Stimulated activated CD4-positive, alpha-beta T cell treated with anti-CD3 and anti-CD28 coated beads, TNF-alpha, amount 100 ng/mL, for 4 hours (primary cell): ENCODE measurements at places on chromosomes 2 and 18.
A peak's percentile ranks its signal among the peaks of the same experiment; 100 is the strongest.

DNA sequence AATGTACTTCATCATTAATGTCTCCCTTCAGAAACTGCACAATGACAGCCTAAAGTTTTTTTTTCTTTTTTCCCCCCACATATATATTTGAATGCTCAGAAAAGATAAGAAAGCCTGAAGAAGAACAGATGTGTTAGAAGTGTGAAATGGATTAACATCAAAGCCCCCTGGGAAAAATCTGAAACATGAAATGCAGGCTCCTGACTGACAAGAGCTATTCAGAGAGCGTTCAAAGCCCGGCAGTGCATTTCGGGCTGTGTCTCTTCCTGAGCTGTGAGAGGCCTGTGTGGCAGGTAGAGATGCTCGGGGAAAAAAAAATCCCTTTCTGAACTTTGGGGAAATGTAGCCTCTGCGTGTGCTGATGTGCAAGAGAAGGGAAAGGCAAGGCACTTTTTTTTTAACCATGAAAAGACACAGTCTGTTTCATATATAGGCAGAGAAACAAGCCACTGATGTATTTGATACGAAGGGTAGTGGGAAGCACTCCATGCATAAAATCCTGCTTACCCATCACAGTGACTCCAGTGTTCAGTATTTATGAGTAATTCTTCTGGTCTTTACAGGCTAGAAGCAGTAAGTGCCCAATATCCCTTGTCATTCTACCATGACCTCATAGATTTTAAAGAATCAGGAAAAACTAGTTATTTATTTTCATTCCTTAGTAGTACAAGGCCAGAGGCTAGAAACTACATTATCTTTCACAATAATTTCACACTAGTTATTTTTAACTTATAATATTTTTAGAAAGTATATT, 1574.2 kb upstream of the PIK3C3 start:
- no peak for DNase-seq

GRCh38 chr2:71992036-71992435, 155.6 kb downstream of the CYP26B1 start:
- no peak for DNase-seq

DNA sequence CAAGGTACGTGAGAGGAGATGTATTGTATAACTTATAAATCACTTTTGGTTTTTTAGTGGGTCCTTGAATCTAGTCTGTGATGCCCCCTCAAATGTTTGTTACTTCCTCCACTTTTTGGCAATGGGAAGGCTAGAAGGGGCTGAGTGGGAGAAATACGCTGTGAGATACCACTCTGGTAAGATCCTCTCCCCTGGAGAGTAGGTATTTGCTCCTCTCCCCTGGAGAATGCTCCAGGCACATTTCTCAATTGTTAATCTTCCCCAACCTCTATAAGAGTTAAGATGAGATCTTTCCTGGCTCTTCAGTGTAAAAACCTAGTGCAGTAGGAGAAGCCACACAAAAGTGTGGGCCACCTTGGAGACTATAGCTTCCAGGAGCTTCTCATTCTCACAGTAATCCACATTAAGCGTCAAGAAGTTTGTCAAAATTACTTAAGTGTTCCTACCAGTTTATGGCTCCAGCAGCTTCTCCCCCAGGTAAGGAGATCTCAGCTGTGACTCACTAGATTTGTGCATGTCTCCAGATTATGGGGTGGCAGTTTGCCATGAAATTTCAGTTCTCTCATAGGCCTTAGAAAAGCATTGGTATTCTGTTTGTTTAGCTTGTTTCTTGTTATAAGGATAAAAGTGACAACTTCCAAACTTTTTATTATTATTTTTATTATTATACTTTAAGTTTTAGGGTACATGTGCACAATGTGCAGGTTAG, 182.6 kb downstream of the FSIP2 start:
- no peak for DNase-seq

- DNase-seq, result no peak
These were observed 128.2 kb upstream of the DNAJC10 start for GRCh38 chr2:182587831-182588230.

DNA sequence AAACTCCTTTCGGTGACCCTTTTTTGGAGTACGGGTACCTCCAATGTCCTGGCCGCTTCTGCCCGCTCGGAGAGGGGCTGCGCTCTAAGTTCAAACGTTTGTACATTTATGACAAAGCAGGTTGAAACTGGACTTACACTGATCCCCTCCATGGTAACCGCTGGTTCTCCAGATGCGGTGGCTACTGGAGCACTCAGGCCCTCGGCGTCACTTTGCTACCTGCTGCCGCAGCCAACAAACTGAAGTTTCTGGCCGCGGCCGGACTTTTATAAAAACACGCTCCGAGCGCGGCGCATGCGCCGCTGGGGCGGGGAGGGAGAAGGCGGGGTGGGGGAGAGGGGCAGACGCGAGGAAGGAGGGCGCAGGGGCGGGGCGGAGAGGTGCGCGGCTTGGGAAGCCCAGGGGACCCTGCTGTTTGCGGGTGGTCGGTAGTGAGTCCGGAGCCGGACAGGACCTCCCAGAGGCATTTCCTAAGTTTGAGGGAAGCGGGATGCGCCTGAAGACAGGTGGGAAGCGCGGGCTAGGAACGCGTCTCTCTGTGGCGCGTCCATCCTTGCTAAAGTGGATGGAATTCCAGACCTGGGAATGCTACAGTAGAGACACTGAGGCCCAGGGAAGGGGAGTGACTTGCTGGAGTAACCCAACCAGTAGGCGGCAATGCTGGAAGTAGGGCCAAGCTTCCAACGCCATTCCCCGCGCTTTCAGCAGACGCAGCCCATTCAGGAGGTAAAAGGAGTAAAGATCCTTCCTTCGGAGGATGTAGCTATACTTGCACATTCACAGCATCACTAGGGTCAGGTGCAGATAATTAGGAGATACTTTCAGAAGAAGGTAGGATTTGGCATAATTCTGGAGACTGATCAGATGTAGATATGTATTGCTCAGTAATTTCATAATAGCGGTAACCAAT, at the start of gene CXCR4:
CXCR4 (minus strand) TSS at position 241 of the 910 bp plus-strand sequence; CDS start at position 152, 89 bp downstream.
- DNase-seq, result peak; percentile 62

DNA sequence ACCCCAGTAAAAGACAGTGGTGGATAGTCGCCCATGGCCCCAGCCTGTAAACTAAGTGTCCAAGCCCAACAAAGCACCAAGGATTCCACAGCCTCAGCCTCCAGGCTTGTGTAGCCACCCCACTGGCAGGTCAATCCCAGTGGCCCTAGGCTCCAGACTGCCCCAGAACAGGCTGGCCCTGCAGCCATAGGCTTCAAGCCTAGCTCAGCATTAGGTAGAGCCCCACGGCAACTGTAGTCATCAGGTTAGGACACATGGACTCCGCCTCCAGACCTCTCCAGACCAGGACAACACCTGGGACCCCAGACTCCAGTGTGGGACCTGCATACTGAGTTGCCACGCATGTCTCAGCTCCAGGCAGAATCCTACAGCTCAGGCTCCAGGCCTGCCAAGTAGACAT, 1590.6 kb upstream of the DDX18 start:
- DNase-seq, result no peak

- no peak for DNase-seq
These were observed 141.1 kb downstream of the IRS1 start for GRCh38 chr2:226658555-226658954.

GRCh38 chr2:217489145-217489960, 513.4 kb downstream of the TNS1 start:
- no peak for DNase-seq

- no peak for DNase-seq
These were observed 99.3 kb downstream of the SPOPL start for GRCh38 chr2:138600732-138601457.

- no peak for DNase-seq
These were observed at the start of gene SCG2 for GRCh38 chr2:223601932-223602666. TSS of gene SCG2 (minus strand) at chr2:223602361. CDS start at chr2:223599282, 3,079 bp downstream.

DNA sequence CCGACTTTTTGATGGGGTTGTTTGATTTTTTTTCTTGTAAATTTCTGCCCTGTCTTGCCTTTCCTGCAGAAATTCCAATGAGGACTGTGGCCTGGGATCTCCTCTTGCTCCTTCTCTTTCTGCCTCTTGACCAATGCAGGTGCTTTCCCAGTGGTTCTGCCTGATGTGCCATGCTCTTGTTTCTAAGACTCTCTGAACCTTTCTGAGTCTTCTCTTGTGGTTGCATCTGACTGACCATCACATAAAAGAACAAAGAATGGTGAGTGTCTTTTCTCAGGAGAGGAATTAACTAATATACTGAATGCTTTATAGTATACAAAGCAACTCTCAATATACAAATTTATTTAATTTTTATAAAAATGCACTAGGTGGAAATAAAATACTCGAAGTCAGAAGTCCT, 424.6 kb downstream of the TRIB2 start:
- no peak for DNase-seq

DNA sequence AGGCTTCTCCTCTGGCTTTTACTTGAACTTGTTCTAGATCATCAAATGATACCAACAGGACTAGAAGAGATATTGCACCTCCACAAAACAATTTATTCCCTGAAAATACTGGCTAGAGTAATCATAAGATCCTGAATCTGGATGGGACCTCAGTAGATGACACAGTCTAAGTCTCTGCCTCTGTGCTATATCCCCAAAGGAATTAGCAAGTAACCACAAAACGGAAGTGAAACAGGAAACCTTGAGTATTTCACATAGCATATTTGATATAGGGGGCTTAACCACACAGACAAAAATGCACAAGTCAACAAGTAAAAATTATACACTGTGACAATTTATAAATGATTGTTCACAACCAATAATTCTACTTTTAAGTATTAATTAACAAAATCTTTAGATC, 456.9 kb upstream of the TNP1 start:
- DNase-seq, result no peak

GRCh38 chr2:215435280-215435869, 493 bp downstream of the FN1 start:
- DNase-seq, result no peak

DNA sequence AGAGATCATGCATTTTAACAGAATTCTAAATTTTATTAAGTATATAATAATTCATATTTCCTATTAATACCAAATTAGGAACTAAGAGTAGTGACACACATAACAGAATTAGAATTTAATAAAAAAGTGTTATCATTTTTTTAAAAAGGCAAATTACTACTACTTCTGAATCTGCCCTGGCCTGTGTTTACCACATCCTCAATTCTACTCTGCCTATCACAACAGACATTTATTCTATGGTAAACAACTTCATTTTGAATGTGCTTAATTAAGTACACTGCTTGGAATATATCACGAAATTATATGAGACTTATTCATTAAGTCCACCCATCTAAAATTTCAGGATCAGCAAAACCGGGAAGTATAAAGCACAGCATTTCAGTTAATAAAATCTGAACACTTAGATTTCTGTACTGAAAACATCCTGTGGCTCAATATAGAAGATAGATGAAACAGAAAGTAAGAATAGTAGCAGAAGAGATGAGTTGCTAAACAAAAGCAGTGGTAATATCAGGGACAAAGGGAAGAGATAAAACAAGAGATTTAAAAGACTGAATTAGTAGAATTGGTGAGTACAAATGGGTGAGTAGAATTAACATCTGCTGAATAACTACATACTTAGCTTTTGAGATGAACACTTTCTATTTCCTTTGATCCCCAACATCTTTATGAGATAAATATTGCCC, 3.7 kb downstream of the SMC6 start:
- no peak for DNase-seq

- DNase-seq, result no peak
These were observed 68.7 kb downstream of the STRADB start for GRCh38 chr2:201520201-201520600.

- no peak for DNase-seq
These were observed 798.5 kb downstream of the SATB2 start for GRCh38 chr2:198659096-198659870.

DNA sequence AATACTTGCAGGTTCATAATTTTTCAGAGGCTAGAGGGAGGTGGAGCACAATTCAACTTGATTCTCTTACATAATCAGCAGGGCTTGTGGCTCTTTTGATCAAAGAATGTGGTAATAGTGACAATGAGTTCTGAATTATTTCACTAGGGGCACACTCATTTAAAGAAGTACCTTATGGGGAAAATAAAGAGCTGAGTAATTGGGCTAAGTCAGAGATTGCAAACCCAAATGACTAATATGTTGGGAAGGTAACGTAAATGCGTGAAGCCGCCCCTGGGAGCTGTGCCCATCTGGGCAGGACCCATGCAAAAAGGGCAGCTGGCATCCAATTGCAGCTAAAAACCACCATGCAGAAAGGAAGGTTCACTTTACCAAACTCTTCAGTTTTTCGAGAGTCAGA, 35.3 kb downstream of the NCKAP5 start:
- no peak for DNase-seq

- DNase-seq, result no peak
These were observed 110.6 kb upstream of the PXDN start for GRCh38 chr2:1854729-1855547.

DNA sequence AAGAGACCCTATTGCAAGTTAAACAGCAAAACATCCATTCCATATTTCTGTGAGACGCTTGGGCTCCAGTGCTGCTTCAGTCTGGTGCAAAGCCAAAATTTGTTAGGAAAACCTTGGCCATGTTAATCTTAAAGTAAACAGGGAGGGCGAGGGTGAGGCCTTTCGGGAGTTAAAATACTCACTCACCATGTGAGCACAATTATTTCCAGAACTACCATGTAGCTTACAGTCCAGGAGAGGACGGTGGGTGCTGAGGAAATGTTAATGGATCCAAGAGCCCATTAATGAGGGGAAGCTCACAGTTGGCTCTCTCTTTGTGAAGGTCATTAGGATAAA, 286.4 kb downstream of the SLC8A1 start:
- no peak for DNase-seq

GRCh38 chr18:76358774-76359173, 136.3 kb downstream of the ZNF516 start:
- DNase-seq, result no peak

DNA sequence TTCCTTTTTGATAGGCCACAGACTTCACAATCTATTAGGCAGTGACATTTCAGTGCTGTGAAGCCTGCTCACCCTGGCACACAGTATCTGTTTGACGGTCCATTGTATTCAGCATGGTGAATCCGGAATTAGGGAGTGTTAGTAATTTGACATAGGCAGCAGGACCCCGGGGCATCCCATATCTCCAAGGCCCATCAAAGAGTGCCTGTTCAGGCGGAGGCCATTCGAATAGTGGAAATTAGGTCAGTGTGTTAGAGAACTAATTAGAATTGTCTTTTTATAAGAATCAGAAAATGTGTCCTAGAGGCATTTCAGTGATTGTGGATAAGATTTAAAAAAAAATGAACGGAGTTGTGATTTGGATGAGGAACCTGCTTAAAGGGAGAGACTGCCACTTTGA, 818.8 kb upstream of the SOX11 start:
- no peak for DNase-seq

GRCh38 chr2:177355874-177356273, 36.7 kb upstream of the AGPS start:
- DNase-seq, result no peak

GRCh38 chr2:20744366-20745335, 77.7 kb downstream of the GDF7 start:
- DNase-seq, result no peak
